Type B pancreatic cell (in vitro differentiated cells): ENCODE measurements at places on chromosomes 2 and 18. TPM values are rescaled to one million over a fixed set of nuclear protein-coding genes. Genes with fewer than 3 reads are reported as not detected.
A peak's percentile ranks its signal among the peaks of the same experiment; 100 is the strongest.

The LAMA3 gene
- total RNA-seq = 9.4 and 15.3 TPM in 2 replicates

The CTAGE1 gene
- total RNA-seq = not detected in 2 replicates

The ZNF892 gene
- 7.2 and 14.0 TPM in 2 replicates for total RNA-seq

The PLEK gene
- not detected in 2 replicates for total RNA-seq

The CPO gene
- 0.24 and 0.51 TPM in 2 replicates for total RNA-seq

The OR6B2 gene
- total RNA-seq = not detected in 2 replicates

The MYOM1 gene
- 2.0 TPM in 2 replicates for total RNA-seq

The CKAP2L gene
- 9.7 and 25.4 TPM in 2 replicates for total RNA-seq

The CYP26B1 gene
- total RNA-seq = 5.4 and 23.6 TPM in 2 replicates

The SERPINB11 gene
- 1.3 and 1.4 TPM in 2 replicates for total RNA-seq

The LIMS3 gene
- total RNA-seq = 1.7 and 1.8 TPM in 2 replicates

The SMYD1 gene
- total RNA-seq = 0.87 TPM in 1 of 2 replicates, not detected in the other

The SERPINB4 gene
- total RNA-seq = 0.17 TPM in 1 of 2 replicates, not detected in the other

- no peaks in the 10 kb centered on the region for H3K36me3 ChIP-seq
- H3K27me3 ChIP-seq = peaks cover 5% of the 10 kb centered on the region
- peaks cover 17% of the 10 kb centered on the region for H3K4me1 ChIP-seq
- peak overlapping the region; percentile 84 for H3K27ac ChIP-seq
- no peak for DNase-seq
Observed at GRCh38 chr2:129716781-129717559, 262.5 kb upstream of the RAB6C start.

DNA sequence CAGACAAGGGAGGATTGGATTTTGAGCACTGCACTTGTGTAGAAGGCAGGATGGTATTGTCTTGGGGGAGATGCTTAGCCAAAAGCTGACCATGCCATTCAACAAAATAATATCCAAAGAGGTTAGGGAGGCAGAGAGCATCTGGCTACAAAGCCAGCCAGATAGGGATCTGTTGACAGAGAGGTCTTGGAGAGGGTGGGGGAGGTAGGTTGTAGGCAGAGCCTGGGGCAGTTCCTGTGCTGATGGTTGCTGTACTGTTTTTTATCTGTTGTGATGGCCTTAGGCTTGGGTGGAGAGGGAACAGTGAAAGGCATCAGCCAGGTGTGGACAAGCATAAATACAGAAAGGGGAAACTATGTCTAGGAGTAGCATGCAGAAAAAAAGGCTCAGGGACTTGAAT is 100.9 kb downstream of the AQP4 start:
- H3K27ac ChIP-seq = no peak overlapping the region
- H3K4me1 ChIP-seq = peaks cover 30% of the 10 kb centered on the region
- H3K36me3 ChIP-seq = no peaks in the 10 kb centered on the region
- no peak overlapping the region for H3K4me3 ChIP-seq

DNA sequence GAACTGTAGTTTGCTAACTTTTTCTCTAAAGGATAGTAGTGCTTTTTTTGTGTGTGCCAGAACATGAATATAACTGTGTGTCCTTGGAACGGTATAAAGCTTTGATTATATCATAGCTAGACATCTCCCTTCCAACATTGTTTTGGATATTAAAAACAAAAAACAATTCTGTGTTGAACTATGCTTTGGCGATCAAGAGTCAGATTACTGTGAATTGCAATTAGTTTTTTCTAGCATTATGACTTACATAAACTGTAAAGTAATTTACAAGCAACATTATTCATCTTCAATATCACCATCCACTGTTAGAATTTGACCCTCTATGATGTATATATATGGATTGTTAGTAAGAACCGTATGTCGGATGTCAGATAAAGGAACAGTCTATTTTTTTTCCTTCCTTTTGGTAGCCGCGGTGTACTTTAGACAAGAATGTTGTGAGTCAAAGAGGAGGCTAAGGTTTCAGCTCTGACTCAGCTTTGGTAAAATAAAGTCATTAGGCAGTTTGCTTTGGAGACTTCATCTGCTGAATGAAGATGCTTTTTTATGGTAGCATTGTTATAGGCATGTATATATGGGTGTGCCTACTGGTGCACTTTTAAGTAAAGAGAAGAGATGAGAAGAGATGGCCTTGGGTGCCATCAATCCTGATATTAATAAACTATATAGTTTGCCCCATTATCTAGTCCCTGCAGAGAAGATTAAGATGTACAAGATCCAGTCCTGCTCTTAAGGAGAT is 76.4 kb downstream of the LTBP1 start:
- H3K27ac ChIP-seq = no peak overlapping the region
- peaks cover 39% of the 10 kb centered on the region for H3K4me1 ChIP-seq
- DNase-seq = no peak
- no peaks in the 10 kb centered on the region for H3K27me3 ChIP-seq

DNA sequence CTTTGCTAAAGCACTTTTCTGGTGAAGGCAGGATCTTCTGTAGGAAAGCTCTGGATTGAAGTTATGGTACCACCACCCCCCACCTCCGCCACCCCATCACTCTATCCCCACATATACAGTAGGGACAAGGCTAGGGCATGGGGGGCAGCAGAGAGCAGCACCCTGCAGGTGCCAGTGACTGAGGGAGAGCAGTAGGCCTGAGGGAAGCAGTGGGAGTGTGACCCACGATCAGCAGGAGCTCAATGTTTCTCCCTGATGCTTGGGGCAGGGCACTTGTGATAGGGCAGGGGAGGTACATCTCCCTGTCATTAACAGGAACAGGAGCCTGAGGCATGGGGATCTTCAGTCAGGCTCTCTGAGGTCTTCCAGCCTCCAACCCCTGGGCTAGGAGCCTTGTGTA is 121.6 kb downstream of the ZFP36L2 start:
- no peak overlapping the region for H3K4me3 ChIP-seq
- H3K27me3 ChIP-seq = no peaks in the 10 kb centered on the region
- DNase-seq = no peak
- H3K4me1 ChIP-seq = peaks cover 45% of the 10 kb centered on the region
- H3K27ac ChIP-seq = no peak overlapping the region
- H3K36me3 ChIP-seq = peaks cover 9% of the 10 kb centered on the region

DNA sequence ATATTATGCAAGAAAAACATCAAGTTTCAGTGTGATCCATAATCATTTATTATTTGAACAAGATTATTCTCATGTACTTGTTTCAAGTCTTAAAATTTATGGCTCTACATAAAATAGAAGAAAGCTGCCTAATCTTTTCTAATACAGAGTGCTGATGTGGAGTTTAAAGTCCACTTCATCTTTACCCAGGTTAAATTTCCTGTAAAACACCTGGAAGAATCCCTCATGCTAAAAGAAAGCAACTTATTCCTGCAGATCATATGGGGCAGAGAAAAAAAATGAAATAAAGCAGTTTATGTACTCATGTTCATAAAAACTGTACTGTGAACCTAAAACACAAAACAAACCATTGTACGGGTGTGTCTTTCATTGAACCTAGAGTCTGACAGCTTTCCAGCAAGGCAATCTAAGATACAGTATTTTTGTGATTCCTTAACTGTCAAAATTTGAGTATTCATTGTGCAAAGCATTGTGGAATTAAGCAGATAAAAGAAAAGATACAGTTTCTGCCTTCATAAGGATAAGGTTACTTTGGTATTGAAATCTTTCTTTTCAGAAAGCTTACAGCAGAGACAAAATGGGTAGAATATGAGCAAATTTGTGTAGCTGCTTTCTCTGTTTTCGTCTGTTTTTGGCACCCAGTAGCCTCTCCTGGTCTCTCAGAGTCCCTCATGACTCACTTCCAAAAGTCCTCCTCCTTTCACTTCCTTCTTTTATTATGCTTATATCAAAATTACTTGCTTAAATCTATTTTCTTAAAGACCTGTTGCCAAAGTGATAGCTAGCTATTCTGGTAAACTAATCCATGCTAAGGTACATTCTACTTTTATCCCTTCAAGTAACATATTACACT is 26.9 kb upstream of the GLS start:
- H3K36me3 ChIP-seq = no peaks in the 10 kb centered on the region
- DNase-seq = no peak
- no peaks in the 10 kb centered on the region for H3K27me3 ChIP-seq
- no peak overlapping the region for H3K27ac ChIP-seq
- peaks cover 8% of the 10 kb centered on the region for H3K4me1 ChIP-seq

GRCh38 chr2:27021253-27022049 is 11.3 kb upstream of the TMEM214 start:
- H3K4me1 ChIP-seq = peaks cover 24% of the 10 kb centered on the region
- no peak for DNase-seq
- H3K27me3 ChIP-seq = no peaks in the 10 kb centered on the region
- H3K27ac ChIP-seq = peak overlapping the region; percentile 79
- H3K4me3 ChIP-seq = no peak overlapping the region

- peaks cover 27% of the 10 kb centered on the region for H3K27me3 ChIP-seq
- H3K27ac ChIP-seq = no peak overlapping the region
- no peaks in the 10 kb centered on the region for H3K4me1 ChIP-seq
- no peak for DNase-seq
- H3K4me3 ChIP-seq = no peak overlapping the region
Observed at GRCh38 chr2:68385220-68385906, 20.3 kb downstream of the PLEK start.

- H3K4me3 ChIP-seq = no peak overlapping the region
- no peak overlapping the region for H3K27ac ChIP-seq
- no peak for DNase-seq
- H3K36me3 ChIP-seq = peaks cover 3% of the 10 kb centered on the region
- no peaks in the 10 kb centered on the region for H3K4me1 ChIP-seq
Observed at GRCh38 chr2:240596491-240596931, 10.0 kb downstream of the CAPN10 start.

GRCh38 chr2:223797811-223798721 is 39.3 kb downstream of the AP1S3 start:
- H3K27me3 ChIP-seq = no peaks in the 10 kb centered on the region
- DNase-seq = no peak
- H3K27ac ChIP-seq = peak overlapping the region; percentile 3
- H3K36me3 ChIP-seq = no peaks in the 10 kb centered on the region

GRCh38 chr18:36297417-36298125 is at the start of gene FHOD3:
Gene FHOD3, plus strand, starts transcription at chr18:36297713. Its CDS starts 123 bp downstream, at chr18:36297836.
- H3K4me1 ChIP-seq = no peaks in the 10 kb centered on the region
- H3K4me3 ChIP-seq = no peak within 1 kb of the TSS
- H3K36me3 ChIP-seq = no peaks in the 10 kb centered on the region
- peak; percentile 81 for DNase-seq

- no peak overlapping the region for H3K27ac ChIP-seq
- H3K27me3 ChIP-seq = no peaks in the 10 kb centered on the region
- no peak overlapping the region for H3K4me3 ChIP-seq
- H3K36me3 ChIP-seq = no peaks in the 10 kb centered on the region
- H3K4me1 ChIP-seq = no peaks in the 10 kb centered on the region
Observed at GRCh38 chr18:34050661-34051060, 174.1 kb downstream of the NOL4 start.

DNA sequence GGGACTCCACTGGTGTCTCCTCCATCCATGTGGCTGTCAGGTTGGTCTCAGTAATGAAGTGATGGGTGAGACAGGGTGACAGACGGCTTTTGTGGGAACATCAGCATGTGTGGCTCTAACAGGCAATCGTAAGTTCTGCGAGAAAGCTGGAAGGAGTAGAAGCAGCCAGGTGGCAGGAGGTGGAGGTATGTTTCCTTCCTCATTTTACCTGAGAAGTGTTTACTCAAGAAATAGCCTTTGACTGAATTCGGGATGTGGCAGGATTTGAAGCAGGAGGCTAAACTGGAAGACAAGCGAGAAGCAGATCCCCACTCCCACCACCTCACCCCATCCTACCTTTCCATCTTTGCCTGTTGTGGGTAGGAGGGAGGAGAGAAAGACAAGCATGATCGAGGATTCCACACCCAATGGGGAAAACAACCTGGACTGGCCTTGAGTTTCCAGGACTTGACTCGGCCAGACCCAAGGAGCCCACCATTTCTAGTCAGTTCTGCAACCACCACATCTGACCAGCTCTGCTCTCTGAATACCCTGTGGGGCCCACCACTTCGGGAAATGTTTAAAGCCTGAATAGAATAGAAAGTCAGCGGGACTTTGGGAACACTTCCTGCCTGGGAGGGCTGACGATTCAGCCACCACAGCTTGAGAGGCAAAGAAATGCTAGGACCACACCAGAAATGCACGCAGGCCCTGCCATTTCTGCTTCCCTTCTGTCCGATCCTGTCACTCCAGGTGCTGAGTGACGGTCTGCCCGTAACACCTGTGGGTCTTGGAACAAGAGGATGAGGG is 1.2 kb downstream of the ABCG8 start:
- no peak overlapping the region for H3K4me3 ChIP-seq
- no peaks in the 10 kb centered on the region for H3K27me3 ChIP-seq
- no peaks in the 10 kb centered on the region for H3K36me3 ChIP-seq
- no peaks in the 10 kb centered on the region for H3K4me1 ChIP-seq
- peak; percentile 40 for DNase-seq
- no peak overlapping the region for H3K27ac ChIP-seq

DNA sequence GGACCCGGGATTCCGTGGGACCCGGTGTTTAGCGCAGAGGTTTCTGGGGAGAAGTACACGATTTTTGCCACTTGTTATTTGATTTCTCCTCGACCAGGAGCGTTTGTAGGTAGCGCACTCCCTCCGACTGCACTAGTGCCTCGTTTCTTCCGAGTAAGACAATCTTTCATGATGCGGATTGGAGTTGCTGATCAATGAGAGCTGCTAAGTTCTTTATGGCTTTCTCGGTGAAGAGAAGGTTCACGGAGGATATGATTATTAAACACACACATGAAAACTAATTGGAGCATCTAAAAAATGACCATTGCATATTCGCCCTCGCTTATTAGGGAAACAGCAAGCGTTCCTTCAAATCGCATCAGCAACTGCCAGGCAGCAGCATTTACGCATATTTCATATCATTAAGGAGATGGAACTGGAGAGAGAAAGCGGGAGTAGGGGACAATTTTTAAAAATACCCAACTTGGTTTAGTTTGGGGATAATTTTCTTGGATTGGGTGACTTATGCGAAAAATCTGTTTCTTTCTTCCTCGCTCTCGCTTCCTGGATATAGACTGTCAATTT is 616 bp downstream of the EML6 start:
- peak overlapping the region; percentile 63 for H3K27ac ChIP-seq
- peak overlapping the region; percentile 96 for H3K4me3 ChIP-seq
- DNase-seq = no peak

- peak overlapping the region; percentile 1 for H3K27ac ChIP-seq
- DNase-seq = no peak
- no peaks in the 10 kb centered on the region for H3K36me3 ChIP-seq
Observed at GRCh38 chr2:46118656-46119371, 178.4 kb upstream of the EPAS1 start.

GRCh38 chr2:97730245-97730644 is 16.9 kb downstream of the ZAP70 start:
- DNase-seq = no peak
- H3K27ac ChIP-seq = no peak overlapping the region
- H3K36me3 ChIP-seq = no peaks in the 10 kb centered on the region
- peaks cover 21% of the 10 kb centered on the region for H3K4me1 ChIP-seq
- H3K4me3 ChIP-seq = no peak overlapping the region

- H3K4me3 ChIP-seq = peak overlapping the region; percentile 65
- H3K36me3 ChIP-seq = peaks cover under 1% of the 10 kb centered on the region
- H3K4me1 ChIP-seq = no peaks in the 10 kb centered on the region
- no peak overlapping the region for H3K27ac ChIP-seq
- H3K27me3 ChIP-seq = peaks cover 8% of the 10 kb centered on the region
Observed at GRCh38 chr2:219553463-219553963, 9.7 kb downstream of the TMEM198 start.
